ENCODE measurements at places on chromosomes 7 and 10.

- no peak for DNase-seq
Measured at GRCh38 chr10:92644921-92645320, 44.8 kb upstream of the HHEX start.

DNA sequence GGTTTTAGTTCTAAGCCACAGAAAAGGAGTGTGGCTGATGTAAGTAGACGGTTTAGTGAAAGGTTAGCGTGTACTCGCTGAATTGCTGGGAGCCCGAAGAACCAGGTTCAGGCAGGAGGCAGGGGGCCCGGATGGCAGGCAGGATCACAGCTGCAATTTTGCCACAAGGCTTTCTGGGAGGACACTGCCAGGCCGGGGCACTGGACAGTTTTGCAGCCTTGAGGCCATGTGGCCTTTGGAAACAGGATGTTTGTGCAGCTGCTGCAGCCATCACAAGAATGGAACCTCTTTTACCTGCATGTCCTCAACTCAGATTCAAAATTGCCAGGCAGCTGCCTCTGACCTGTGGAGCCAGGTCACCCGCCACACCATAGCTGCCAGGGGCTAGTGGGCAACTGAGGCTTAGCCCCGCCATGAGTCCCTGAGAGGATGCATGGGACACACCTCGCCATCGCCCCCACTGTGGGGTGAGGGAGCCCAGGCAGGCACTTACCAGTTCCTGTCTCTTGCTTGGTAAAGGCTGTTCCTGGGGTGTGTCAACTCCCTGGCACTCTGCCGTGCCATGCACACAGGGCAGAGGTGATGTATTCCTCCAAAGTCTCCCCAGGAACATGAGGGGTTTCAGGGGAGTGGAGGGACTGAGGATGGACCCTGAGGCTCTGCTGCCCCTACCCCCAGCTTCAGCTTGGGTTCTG is 188.6 kb downstream of the RPS24 start:
- no peak for DNase-seq

DNA sequence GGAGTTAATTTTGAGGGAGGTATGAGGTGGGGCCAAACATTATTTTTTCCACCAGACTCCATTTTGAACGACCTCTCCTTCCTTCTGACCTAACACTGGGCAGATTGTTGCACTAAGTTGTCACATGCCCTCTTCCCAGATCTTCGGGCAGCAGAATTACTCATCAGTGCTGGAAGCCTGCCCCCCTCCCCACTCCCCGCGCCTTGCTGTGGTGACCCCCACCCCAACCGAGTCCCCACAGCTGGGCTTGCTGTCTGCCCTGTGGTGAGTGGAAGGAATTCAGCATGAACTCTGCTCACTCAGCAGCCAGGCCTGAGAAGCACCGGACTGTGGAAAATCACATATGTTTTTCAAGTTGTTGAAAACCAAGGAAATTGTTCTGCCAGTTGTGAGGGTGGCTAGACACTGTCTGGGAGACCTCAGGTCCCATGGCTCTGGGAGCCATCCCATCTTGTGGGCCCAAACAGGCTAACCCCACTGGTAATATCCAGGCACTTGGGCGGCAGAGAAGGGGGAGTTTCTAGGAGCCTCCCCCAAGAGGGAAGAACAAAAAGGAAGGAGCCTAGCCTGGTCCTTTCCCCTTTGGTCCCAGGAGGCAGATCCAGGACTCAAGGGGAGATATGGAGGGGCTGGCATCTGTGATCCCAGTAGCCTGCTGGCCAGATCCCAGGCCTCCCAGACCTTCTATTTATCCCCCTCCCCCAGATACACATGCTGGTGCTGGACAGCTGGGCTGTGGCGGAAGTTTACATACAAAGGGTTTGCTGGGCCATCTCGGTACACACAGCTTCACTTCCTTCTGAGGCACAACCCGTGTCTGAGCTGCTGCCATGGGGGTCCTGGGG is 3.5 kb upstream of the AEBP1 start:
- no peak for DNase-seq

GRCh38 chr10:120456143-120456625 is 843 bp upstream of the PLPP4 start:
- DNase-seq, result no peak

GRCh38 chr10:58299580-58299979 is 30.6 kb downstream of the CISD1 start:
- no peak for DNase-seq

- DNase-seq, result no peak
Measured at GRCh38 chr10:80500572-80501380, 36.9 kb upstream of the SH2D4B start.

DNA sequence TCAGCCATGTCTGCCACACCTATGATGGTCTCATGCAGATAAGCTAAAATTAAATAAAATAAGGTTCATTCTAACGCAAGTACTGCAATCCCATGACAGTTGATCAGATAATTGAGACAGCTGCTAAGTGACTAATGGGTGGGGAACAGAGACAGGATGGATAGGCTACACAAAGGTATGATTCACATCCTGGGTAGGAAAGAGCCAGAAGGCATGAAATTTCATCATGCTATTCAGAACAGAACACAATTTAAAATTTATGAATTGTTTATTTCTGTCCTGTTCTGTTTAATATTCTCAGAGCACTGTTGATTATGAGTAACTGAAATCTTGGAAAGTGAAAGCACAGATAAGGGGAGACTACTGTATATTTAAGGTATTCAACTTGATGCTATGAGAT is 381.8 kb upstream of the SORCS1 start:
- no peak for DNase-seq

GRCh38 chr10:112243713-112244112 is 39.5 kb upstream of the TECTB start:
- no peak for DNase-seq

GRCh38 chr7:6637544-6638229 is 569 bp downstream of the ZNF316 start:
- no peak for DNase-seq

GRCh38 chr10:117441812-117442443 is 66.7 kb upstream of the PDZD8 start:
- DNase-seq, result peak; percentile 13

DNA sequence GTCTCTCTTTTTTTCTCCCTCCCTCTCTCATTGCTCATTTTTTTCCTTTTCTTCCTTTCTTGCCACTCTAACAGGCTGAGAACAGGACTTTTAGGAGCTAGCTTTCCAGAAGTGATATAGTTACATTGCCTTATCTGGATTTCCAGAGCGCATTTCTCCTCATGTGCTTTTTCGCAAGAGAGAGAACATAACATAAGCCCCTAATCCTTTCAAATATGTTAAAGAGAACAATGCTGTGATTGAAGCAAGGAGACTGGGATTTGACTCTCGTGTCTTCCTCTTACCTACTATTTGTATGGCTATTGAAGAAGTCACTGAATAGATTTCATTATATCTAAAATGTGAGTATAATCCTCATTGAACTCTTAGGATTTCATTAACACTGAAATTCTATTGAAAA is 101.2 kb upstream of the PRPS1L1 start:
- DNase-seq, result no peak

GRCh38 chr10:11541296-11541695 is 70.2 kb downstream of the USP6NL start:
- no peak for DNase-seq

DNA sequence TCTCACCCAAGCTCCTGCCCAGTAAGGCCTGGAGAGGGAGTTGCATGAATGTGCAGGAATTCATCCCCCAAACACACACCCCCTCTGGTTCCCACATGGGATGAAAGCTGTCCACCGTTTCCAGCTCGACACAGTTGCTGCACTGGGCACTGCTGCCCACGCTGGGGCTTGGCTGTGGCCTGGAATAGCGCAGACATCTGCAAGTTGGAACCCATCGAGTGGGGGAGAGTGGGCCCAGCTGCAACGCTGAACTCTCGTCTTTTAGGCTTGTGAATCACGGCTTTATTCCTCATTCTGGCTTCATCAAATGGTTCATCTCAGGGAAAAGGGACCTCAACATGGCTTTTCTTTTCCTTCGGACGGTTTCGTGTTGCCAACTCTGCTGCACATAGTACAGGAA is 264.7 kb downstream of the DNAJB6 start:
- peak; percentile 45 for DNase-seq

DNA sequence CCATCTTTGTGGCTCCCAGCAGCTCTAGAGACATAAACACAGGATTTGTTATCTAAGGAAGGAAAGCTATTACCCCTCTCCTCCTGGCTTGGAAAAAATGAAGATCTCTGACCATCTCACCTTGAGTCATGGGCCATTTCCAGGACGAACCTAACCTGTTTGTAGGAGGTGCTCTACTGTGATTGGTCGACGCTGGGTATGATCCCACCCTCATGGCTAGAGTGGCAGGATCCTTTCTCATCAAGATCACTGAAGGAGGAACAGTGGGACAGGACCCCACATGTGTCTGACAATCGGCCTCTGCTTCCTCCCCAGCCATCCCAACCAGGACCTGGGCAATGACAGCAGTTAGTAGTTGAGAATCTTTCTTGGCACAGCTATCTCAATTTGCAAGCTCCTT is 144.1 kb downstream of the EMX2 start:
- DNase-seq, result no peak

DNA sequence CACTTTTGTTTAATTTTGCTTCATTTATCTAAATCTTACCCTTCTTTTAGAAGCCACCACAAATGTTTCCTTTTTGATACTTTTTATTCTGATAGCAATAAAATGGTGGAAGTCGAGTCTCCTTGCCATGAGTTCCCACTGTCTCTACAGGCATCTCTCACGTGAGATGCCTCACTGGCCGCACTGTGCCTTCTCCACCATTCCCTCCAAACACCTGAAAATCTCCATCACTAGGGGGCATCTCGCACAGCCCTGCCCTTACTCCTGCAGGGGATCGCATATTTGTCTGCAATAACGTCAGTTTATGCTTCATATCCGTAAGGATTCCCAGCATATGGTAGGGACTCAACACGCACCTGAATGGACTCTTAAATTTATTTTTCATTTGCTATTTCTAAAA is 56.3 kb upstream of the NCAPG2 start:
- DNase-seq, result no peak

DNA sequence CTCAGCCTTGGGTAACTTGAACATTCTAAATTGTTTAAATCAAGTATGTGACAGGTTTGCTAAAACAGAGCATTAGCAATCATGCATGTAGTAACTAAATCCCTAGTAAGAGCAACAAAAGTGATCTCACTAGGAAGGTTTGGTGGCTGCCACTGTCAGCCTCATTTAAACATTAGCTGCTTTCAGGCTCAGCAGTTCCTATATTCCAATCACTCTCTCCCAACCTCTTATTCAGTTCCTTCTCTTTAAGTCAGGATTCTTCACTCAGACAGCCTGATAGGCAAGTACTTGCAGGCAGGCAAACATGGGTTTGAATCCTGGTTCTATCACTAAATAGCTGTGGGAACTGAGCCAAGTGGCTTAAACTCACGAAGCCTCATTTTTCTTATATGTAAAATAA is 3.6 kb downstream of the CREB3L2 start:
- no peak for DNase-seq

DNA sequence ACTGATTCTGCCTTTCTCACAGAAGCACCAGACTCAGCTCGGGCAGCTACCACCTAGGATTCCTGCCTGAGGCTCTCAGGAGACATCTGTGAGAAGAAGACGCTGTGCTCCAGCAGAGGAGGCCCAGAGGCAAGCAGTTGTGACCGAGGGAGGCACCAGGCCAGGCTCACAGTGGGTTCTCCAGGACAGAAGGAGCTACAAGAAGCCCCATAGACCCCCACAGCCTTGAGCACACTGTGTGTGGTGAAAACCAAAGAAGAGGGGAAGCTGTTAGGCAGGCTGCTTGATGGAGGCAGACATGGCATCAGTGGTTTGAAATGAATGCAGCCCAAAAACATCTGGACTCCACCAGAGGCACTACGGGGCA is 198.8 kb downstream of the GRID1 start:
- no peak for DNase-seq

GRCh38 chr10:77090381-77091356 is 546.9 kb downstream of the KCNMA1 start:
- DNase-seq, result no peak

- DNase-seq, result no peak
Measured at GRCh38 chr7:144759653-144760052, 76.2 kb downstream of the TPK1 start.

DNA sequence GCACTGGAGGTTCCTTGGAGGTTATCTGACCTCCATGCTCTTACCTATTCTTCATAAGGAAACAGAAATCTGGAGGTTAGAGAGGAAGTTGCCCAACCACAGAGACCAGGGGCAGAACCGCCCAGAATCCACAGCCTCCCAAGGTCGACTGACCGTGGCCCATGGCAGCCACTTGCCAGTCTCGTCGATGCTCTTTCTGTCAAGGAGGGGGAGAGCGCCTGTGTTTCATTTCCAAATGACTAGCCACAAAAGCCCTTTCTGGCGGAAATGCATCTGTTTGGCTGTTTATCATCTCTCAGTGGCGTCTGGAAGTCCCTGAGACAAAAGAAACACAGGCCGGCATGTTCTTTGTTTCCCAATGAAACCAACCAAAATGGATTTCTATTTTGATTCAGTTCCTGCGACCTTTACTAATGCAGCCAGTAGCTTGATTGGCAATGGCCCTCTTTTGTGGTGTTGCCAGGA is 2.9 kb downstream of the RAMP3 start:
- DNase-seq, result no peak

GRCh38 chr7:107471292-107472070 is 1.6 kb downstream of the GPR22 start:
- DNase-seq, result no peak

DNA sequence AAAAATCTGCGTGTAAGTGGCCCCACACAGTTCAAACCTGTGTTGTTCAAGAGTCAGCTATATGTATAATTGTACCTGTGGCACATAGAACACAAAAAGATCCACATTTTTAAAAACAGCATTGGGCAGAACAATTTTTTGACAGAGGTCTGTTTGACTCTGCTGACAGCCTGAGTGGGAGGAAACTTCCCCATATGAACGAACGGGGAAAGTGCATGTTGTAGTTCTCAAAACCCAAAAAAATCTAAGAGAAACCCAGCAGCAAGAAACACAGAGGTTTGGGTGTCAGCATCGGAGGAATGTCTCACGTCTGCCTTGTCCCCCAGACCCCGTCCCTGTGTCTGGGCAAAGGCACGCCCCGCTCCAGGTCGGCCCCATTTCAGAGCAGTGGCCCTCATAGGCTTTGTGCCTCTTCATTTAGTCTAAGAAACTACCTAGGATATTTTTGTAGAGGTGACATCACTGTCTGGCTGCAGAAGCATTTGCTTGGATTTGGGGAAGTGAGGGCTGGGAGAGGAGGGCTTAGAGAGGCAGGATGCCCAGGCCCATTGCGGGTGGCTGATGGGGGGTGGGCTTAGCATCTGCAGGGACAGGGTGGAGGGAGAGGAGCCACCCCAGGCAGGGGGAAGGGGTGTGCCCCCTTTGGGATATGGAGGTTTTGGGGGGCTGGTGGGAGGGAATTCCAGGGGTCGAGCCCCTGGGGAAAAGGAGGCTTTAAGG is 11.0 kb downstream of the CUX1 start:
- DNase-seq, result no peak

GRCh38 chr7:92496876-92497275 is 19.1 kb upstream of the ERVW-1 start:
- no peak for DNase-seq

- no peak for DNase-seq
Measured at GRCh38 chr10:51980752-51981151, 281.4 kb upstream of the CSTF2T start.

All from substantia nigra (tissue), 51 donors.